ENCODE measurements at places on chromosomes 13 and 19. TPM values are rescaled to one million over a fixed set of nuclear protein-coding genes. Genes with fewer than 3 reads are reported as not detected.

The ZNF285 gene
- polyA plus RNA-seq = 1.0 TPM

DNA sequence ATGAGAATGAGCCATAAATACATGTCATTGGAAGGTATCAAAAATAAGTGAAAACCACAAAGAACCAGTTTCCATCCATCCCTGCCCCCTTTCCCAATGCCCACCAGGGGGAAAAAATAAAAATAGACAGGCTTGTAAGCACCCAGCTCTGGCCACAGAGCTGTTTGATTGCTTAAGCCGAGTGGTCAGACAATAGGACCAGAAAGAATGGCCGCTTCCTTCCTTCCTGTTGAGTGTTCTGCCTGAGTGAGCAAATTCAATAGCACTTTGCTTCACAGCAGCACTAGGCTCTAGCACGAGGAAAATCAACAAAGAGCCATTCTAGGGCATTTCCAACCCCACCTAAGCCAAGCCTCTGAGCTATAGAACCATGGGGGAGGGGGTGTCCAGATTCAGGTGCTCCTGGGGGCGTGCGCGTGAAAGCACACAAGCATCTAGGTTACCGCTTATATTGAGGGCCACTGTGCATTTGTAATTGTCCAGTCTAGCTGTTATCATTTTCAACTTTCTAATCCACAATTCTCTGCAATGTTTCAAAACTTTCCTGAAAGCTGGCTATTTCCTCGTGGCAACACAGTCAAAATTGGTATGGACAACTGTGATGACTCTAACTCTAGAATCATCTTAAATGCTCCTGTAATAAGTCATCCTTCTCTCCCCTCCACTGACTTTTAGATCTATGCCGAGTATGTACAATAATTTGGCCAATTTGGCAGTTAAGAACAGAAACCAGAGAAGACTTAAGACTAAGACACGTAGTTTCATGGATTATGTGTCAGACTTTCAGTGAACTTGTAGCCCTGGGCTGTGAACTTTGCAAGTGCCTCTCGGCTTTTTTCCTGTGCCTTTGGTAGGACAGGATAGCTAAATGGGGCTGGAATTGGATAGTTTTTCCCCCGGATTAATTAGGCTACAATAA lies 64.3 kb downstream of the SPRY2 start:
- H3K27ac ChIP-seq = no peak overlapping the region
- DNase-seq = no peak
- peaks cover 12% of the 10 kb centered on the region for H3K4me1 ChIP-seq
- no peak overlapping the region for H3K4me3 ChIP-seq

DNA sequence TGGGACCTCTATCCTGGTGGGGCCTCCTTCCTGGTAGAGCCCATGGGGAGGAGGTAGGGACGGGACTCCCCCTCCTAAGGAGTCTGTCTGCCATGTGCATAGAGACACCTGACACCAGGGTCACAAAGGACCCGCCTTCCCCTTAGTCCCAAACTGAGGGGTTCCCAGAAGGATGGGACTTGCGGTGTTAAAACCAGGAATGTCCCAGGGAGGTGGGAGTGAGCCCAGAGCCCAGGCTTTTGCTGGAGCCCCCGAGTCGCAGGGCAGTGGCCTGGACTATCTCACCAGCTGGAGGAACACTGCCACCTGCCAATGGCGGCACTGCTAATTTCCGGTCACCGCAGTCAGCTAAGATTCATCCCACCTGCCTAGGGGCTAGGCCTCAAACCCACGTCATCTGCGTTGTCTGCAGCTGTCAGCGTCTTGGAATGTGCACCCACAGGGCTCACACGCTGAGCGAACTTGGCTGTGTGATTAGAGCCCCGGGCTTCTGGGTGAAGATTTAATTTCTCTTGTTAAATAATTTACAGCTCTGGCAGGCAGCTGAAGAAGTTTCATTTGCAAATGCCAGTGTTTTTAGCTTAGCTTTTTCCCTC lies 31.9 kb upstream of the ATP11A start:
- H3K36me3 ChIP-seq = no peaks in the 10 kb centered on the region
- no peaks in the 10 kb centered on the region for H3K27me3 ChIP-seq
- H3K27ac ChIP-seq = no peak overlapping the region
- no peak for DNase-seq

DNA sequence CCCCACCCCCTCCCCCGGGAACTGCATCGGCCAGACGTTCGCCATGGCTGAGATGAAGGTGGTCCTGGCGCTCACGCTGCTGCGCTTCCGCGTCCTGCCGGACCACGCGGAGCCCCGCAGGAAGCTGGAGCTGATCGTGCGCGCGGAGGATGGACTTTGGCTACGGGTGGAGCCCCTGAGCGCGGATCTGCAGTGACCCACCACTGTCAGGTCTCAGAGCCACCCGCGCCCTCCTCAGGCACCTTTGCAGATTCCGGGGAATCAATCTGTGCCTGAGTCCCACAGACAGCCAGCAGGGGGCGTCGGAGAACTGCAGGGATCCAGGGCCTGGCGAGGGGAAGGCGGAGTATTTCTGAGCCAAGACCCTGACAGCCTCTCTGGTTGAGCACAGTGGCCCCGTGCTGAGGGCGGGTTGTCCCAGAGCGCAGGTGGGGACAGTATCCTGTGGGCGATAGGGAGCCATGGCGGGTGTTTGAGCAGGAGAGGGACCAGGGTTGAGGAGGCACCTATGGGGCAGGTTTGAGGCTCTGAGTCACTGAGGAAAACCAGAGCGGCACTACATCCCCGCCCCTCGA lies 30.4 kb upstream of the CYP4F8 start:
- H3K27ac ChIP-seq = no peak overlapping the region
- H3K27me3 ChIP-seq = peaks cover 43% of the 10 kb centered on the region
- peak overlapping the region; percentile 38 for H3K4me3 ChIP-seq
- DNase-seq = peak; percentile 84

DNA sequence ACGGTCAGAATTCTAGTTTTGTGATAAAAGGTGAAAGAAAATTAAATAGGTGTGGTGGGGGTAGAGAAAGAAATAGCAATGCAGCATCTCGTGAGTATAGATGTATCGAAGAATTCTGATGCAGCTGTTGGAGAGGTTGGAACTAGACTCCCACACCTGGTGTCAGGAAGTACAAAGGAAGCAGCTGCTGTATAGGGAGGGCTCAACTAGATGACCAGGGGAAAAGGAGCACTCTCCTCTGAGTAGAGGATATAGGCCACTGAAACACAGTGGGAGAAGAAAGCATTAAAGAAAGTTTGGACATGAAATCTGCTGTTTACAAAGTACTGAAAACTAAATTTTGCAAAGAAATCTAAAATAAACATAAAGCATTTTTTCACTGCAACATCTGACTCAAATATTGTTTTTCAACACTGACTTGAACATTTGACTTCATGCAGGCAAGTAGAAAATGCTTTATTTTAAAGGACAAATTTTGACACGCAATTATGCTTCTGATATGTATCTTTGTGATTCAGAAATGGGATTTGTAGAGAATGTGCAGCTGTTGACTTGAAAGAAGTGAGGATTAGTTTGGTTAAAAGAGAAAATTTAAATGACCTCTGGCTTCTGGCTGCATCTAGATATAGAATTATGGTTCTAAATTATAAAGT lies 82.2 kb downstream of the MIPEP start:
- H3K4me3 ChIP-seq = no peak overlapping the region
- no peaks in the 10 kb centered on the region for H3K27me3 ChIP-seq

DNA sequence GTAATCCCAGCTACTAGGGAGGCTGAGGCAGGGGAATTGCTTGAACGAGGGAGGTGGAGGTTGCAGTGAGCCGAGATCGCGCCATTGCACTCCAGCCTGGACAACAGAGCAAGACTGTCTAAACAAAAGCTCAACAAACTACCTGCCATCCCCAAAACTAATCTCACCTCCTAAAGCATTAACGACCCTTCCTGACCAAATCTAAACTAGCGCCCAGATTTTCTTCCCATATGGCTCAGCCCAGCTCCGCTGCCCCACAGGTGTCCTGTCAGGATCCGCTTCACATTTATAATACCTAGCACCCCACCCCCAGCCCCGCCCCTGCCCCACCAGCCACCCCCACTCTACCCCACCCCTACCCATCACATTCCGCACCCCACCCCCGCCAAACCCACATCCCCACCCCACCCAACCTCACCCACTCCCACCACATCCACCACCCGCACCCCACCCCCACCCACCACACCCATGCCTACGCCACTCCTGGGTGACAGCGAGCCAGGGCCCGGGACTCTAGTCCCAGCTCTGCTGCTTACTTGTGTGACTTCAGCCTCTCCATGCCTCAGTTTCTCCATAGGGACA lies 599 bp downstream of the C19orf12 start:
- no peak for DNase-seq
- H3K4me1 ChIP-seq = peaks cover 7% of the 10 kb centered on the region
- peak overlapping the region; percentile 74 for H3K27ac ChIP-seq
- no peaks in the 10 kb centered on the region for H3K27me3 ChIP-seq
- H3K36me3 ChIP-seq = no peaks in the 10 kb centered on the region

GRCh38 chr13:22169473-22169872 lies 498.6 kb downstream of the FGF9 start:
- H3K27ac ChIP-seq = no peak overlapping the region
- no peaks in the 10 kb centered on the region for H3K27me3 ChIP-seq
- no peak for DNase-seq
- H3K36me3 ChIP-seq = no peaks in the 10 kb centered on the region

DNA sequence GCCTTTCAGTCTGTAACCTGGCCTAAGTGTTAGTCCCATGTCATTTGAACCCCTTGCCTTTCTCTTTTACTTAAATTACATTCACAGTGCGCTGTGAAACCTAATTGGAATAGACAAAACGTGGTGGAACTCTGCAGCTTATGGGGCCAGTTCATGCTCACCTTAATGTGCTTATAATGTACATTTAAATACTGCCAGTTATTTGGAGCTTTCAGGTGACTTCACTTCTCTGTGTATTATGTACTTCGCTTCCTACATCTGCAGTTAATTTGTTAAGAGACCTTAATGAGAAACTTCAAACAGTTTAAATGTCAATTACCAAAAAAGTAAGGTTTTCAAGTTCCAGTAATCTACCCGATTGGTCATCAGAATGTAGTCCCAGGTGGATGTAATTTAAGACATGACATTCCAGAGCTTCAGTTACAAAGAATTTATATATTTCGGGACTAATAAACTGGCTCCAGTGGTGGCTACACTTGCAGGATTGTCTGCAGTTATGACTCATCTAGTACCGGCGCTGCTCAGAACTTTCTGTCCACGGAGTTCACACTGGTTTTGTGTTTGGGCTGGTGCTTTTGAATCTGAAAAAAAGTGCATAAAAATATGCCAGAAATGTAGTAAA lies 125.3 kb downstream of the TM9SF2 start:
- H3K27ac ChIP-seq = peak overlapping the region; percentile 76
- no peak overlapping the region for H3K4me3 ChIP-seq
- H3K36me3 ChIP-seq = no peaks in the 10 kb centered on the region
- no peaks in the 10 kb centered on the region for H3K27me3 ChIP-seq

The MEDAG gene
- polyA plus RNA-seq = 0.03 TPM

DNA sequence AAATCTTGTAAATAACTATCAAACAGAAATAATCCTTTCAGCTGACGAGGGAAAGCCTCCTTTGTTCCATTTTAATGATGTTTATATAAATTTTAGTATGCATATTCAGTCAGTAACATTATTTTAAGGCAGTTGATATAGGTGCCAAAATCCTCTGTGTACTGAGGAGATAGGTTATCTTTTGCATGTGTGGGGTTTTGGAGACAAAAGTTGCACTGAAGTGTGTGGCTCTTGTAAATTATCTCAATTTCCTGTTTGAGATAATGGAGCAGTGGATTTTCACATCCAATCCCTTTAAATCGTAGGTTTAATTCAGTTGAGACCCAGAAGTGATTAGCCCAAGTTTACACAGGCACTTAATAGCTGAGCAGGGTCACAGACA lies 106.6 kb downstream of the RGCC start:
- no peaks in the 10 kb centered on the region for H3K4me1 ChIP-seq
- H3K27ac ChIP-seq = no peak overlapping the region
- H3K36me3 ChIP-seq = no peaks in the 10 kb centered on the region
- no peak for DNase-seq

DNA sequence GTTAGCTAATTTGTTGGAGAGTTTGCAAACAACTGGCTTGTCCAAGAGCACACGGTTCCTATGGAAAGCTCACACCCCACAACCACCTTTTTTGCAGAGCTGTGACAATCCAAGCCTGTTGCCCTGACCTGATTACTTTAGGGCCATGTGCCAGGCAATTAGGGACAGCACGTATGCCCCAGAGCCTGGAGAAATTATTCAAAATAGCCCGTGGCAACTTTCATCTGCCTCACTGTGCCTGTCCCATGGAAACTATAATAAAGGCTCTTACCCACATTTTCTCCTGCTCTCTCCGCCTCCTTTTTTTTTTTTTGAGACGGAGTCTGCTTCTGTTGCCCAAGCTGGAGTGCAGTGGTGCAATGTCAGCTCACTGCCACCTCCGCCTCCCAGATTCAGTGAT lies 18.6 kb upstream of the FBN3 start:
- no peak for DNase-seq
- no peaks in the 10 kb centered on the region for H3K27me3 ChIP-seq
- H3K4me1 ChIP-seq = no peaks in the 10 kb centered on the region
- no peak overlapping the region for H3K4me3 ChIP-seq

- no peaks in the 10 kb centered on the region for H3K4me1 ChIP-seq
- no peak overlapping the region for H3K27ac ChIP-seq
- 0 out of 2 replicates have a peak, but pooled peaks cover 5% of the 10 kb centered on the region for H3K27me3 ChIP-seq
- H3K4me3 ChIP-seq = no peak overlapping the region
- peak; percentile 6 for DNase-seq
Observed at GRCh38 chr13:85828094-85828684, 29.0 kb upstream of the SLITRK6 start.

GRCh38 chr13:32206097-32206740 lies 108.9 kb downstream of the ZAR1L start:
- no peaks in the 10 kb centered on the region for H3K4me1 ChIP-seq
- H3K27ac ChIP-seq = no peak overlapping the region
- no peak for DNase-seq
- H3K36me3 ChIP-seq = no peaks in the 10 kb centered on the region

GRCh38 chr13:106213028-106213757 lies 322.3 kb downstream of the EFNB2 start:
- H3K4me3 ChIP-seq = no peak overlapping the region
- DNase-seq = no peak
- H3K4me1 ChIP-seq = no peaks in the 10 kb centered on the region
- H3K36me3 ChIP-seq = no peaks in the 10 kb centered on the region
- H3K27me3 ChIP-seq = no peaks in the 10 kb centered on the region

Measured in SK-N-SH (cell line).